Fibroblast of skin of left quadriceps (primary cell): ENCODE measurements at places on chromosomes 6 and 20.

DNA sequence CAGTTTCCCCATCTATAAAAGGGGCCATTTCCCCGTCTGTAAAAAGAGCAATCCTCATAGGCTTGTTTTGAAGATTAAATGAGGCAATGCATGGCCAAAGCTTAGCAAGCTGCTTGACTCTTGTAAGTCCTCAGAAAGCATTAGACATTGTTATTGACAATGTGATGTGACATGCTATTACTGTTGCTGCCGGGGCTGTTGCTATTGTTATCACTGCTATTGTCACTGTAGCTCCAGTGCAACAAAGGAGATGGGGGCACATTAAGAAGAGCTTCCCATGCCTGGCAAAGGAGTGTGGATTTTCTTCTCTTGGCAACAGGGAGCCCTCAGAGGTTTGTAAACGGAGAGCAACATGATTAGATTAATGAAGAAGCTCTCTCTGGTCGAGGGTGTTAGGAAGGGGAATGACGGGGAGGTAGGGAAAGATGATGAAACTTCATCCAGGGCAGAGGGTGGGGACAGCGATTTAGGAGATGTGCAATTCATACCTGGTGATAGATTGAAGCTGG, 33.1 kb upstream of the FAM83D start:
- DNase-seq, result no peak

DNA sequence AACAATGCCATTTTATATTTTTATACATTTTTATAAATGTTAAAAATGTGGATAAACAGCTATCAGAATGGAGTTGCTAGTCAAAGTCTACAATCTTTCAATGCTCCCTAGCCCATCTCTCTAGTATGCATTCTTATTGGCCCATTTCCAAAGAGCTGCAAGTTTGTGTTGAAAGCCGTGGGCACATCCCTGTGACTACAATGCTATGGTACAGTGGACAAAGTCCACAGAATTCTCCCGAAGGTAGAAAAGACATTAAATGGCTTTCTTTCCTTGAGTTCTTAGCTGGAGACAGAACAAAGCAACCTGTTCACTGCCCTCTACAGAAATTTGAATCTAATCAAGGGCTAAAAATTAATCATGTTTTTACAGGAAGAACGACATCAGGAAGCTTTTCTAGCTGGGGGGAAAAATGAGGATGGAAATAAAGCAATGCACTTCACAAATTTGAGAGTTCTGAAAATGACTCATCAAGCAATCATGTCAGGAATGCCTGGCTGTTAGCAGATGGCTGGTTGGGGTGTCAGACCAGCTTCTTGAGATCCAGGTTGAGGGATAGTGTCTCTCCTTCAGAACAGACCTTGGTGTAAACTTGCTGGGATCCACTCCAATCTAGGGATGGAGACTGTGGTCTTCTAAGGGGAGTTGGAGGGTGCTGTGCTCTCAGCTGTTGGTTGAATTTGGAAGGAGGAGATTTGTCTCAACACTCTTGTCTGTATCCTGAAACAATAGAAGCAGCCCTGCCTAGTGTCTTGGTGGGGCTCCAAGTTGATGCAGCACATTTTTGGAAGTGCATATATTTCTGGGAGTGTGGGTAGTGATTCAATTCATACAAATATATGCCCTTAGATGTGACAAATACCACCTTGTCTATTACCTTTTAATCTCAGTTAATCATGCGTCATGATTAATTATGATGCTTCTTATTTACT, 143.4 kb upstream of the PHACTR1 start:
- DNase-seq, result peak; percentile 88

- no peak for DNase-seq
These were observed 178.9 kb downstream of the SASH1 start for GRCh38 chr6:148521586-148521985.

- DNase-seq, result no peak
These were observed 7.6 kb downstream of the PTPN1 start for GRCh38 chr20:50517817-50518154.

DNA sequence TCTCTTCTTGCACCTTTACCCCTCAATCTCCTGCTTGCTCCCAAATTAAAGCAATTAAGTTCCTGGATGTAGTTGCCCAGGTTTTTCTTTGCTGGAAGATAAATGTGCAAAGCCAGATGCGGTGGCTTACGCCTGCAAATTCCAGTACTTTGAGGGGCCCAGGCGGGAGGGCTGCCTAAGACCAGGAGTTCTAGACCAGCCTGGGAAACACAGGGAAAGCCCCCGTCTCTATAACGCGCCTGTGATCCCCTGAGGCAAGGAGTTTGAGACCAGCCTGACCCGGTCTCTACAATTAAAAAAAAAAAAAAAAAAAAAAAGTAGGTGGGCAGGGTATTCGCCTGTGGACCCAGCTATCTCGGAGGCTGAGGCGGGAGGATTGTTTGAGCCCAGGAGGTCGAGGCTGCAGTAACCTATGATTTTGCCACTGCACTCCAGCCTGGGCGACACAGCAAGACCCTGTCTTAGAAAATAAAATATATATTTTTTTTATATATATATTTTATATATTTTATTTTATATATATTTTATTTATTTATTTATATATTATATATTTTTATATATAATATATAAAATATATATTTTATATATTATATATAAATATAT, 461 bp upstream of the DCDC2 start:
- no peak for DNase-seq

GRCh38 chr6:26233649-26234420, 131.2 kb upstream of the BTN3A2 start:
- DNase-seq, result no peak

DNA sequence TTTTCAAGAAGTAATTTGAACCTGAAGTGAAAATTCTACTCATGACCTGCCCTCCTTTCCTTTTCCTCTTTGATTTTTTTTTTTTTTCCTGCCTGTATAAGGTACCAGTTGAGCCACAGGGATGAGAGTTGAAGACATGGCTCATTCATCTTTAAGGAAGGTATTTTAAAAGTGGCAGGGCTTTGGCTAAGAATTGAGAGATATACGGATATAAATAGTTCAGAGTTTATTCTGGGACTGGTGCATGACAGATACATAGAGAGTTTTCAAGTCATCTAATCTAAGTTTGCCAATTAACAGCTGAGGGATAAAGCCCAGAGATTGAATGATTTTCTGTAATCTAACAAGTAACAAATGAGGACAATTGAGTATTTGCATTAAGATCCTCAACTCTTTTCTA, 69.8 kb downstream of the BTBD3 start:
- no peak for DNase-seq

GRCh38 chr6:90758741-90759140, 171.9 kb upstream of the MAP3K7 start:
- no peak for DNase-seq

DNA sequence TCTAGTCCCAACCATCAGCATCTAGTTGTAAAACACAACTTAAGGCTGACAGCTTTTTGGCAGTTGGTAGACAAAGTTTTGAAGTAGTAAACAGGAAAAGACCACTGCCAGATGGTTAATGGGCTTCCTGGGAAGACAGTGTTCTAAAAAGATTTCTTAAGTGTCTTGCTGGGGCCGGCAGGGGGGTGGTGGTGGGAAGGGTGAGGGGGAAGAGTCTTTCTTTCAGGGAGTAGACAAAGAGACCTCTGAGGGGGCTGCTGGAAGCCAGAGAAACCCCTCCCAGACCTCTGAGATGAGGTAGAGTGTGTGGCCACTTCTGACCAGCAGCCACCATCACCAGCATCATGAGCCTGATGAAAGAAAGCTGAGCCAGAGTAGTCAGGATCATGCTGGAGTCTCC, 784.9 kb downstream of the TENT5A start:
- DNase-seq, result no peak

DNA sequence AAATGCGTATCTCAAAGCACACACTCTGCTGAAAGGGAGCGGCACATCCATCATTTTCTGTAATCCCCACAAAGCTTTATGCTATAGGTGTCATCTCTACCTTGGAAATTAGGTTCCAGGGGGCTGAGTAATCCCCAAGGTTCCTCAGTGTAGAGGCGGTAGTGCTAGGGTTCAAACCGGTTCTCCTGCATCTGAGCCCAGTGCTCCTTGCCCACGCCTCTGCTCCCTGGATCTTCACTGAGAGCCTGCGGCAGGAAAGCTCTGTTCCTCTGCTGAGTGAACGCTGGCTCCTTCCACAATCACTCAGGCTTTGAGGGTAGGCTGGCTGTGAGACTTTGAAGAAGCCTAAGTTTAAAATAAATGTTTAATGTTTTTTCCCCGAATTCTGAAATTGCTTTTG, 24.9 kb downstream of the SLC22A23 start:
- no peak for DNase-seq

GRCh38 chr20:23094213-23094896, 8.2 kb upstream of the CD93 start:
- DNase-seq, result no peak
